Myocyte (in vitro differentiated cells): ENCODE measurements at places on chromosomes 7 and 10.
A peak's percentile ranks its signal among the peaks of the same experiment; 100 is the strongest.

DNA sequence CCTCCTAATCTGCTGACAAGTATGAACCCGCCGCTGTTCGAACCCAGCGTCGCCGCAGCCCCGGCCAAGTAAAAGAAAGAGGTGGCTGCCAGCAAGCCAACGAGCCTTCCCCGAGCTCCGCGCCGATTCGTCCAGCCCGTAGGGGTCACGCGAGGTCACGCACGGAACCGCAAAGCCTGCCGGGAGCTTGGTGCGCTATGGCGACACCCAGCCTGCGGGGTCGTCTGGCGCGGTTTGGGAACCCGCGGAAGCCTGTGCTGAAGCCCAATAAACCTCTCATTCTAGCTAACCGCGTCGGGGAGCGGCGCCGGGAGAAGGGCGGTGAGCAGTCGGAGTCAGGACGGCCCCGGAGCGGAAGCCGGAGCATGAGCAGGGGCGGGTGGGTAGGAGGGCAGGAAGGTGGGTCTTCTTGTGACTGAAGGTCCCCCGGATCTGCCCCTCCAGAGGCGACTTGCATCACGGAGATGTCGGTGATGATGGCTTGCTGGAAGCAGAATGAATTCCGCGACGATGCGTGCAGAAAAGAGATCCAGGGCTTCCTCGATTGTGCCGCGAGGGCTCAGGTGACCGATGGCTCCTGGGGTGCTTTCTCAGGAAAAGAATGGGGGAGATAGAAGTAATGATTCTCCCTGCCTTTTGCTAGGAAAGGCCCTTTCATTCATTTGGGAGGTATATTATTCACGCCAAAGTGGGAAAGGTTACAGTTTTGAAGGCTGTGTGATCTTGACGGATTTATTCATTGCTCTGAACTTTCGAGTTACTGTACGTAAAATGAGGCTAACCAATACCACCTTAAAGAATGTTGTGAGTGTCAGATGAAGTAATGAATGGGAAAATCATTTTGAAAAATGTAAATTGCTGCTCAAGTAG is at the start of gene CHCHD1:
CHCHD1 (plus strand) TSS at position 170 of the 870 bp plus-strand sequence; CDS start at position 198, 28 bp downstream.
- DNase-seq, result peak; percentile 91

DNA sequence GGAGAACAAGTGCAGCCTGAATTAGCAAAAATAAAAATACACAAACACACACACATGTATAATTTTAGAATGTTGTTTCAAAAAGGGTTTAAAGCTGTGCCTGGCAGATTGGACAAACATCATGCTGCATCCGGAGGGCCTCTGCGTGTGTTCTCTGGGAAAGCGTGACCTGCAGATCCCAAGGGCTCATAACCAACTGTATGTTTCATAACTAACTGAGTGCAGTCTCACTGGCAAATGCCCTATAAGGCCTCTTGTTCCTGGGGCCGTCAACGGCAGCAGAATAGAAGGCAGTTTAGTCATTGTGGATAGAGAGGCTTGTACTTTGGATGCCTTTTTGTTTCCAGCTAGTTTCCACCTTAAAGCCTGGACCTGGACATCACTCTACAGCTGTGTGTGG is 243.8 kb upstream of the KIAA1217 start:
- no peak for DNase-seq

GRCh38 chr7:117751775-117752174 is 121.5 kb downstream of the CTTNBP2 start:
- peak; percentile 30 for DNase-seq

DNA sequence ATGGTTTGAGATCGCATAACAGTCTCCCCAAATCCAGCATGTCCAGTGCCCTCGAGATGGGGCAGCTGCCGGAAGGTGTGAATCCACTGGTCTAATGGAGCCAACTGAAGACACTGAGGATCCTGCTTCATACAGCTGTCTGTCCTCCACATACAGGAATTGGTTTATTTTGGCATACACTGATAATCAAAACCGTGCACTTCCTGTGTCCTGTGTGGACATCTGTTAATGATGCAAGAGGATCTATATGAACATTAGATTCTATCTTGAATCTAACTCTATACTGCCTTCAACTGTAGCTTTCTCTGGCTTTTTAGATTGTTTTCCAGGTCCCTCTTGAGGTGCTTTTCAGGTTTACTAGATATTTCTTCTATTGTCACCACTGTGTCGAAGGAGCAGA is 3.0 kb upstream of the JAZF1 start:
- no peak for DNase-seq

DNA sequence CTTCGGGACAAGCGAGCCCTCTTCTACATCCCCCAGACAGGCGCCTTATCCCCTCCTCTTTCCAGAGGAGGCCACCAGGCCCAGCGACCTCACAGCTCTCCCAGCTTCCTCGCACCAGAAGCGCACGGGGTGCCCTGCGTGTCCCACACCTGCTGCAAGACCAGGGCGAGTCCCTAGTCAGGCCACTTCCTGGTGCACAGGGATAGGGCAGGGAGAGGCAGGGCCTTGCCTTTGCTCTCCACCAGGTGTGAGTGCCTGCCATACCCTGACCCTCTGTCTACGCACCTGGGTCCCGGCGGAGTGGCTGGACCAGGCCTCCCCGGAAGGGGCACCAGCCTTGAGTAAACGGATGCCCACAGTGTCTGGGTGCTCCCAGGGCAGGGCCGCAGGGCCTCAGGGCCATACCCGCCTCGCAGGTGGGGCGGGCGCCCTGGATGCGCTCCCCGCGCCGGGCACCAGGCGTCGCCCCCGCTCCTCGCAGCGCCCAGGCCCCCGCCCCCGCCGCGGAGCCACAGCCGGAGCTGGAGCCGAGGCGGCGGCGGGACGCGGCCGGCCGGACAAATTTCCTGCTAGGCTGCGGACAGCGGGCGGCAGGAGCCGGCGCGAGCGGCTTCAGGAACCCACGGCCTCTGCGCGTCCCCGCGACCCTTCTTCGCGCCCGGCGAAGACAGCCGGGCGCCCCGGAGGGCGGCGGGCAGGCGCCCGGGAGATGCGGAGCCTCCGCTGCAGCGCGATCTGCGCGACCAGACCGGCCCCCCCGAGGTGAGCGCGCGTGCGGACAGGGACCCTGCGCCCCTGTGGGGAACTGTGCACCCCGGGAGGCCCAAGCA is at the start of gene PTPRE:
PTPRE (plus strand) TSS at position 556 of the 830 bp plus-strand sequence. CDS start 133,779 bp downstream, outside the sequence.
- DNase-seq, result peak; percentile 79

DNA sequence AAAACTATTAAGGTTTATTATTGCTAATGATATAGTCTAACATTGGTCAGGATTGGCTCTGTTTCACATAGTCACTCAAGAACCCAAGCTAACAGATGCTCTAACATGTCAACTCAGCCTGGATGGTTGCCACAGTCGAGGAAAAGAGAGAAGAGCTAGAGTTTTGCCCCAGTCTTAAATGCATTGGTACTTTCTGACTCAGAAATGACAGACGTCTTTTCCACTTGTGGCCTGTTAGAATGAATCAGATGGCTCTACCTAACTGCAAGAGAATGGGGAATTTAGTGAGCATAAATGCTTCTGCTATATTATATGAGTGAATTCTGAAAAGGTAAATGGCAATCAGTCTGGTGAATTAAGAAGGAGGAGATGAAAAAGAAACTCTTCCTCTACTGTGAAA is 13.9 kb downstream of the HECTD2 start:
- DNase-seq, result peak; percentile 83

DNA sequence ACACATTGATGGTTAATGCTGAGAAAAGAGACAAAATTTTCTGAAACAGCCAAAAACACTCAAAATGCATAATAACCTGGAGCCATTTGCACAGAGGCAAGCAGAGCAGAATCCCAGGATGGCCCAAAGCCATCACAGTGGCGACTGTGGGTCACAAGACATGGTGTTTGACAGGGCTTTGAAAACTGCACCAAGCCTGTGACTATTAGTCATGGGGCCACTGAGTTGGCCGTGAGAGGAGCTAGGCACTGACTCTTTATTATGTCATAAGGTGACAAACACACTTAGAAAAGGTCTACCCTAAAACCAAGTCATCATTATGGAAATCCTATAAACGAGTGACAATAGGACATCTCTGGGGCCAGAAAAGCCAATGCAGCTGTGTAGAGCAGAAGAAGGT is 23.9 kb downstream of the DRGX start:
- no peak for DNase-seq

DNA sequence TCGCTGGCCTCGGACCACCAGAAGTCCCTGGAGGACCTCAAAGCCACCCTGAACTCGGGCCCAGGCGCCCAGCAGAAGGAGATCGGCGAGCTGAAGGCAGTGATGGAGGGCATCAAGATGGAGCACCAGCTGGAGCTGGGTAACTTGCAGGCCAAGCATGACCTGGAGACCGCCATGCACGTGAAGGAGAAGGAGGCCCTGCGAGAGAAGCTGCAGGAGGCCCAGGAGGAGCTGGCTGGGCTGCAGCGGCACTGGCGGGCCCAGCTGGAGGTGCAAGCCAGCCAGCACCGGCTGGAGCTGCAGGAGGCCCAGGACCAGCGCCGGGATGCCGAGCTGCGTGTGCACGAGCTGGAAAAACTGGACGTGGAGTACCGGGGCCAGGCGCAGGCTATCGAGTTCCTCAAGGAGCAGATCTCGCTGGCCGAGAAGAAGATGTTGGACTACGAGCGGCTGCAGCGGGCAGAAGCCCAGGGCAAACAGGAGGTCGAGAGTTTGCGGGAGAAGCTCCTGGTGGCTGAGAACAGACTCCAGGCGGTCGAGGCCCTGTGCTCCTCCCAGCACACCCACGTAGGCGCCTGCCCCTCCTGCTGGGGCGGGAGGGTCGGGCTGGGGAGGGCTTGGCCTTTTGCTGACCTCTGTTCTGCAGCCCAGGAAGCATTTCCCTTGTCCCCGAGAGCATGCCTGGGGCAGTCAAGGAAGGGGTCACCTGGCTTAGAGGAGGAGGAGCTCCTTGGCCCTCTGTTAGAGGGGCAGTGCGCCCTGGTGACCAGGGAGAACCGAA is 77.3 kb upstream of the GTF2IRD1 start:
- no peak for DNase-seq

DNA sequence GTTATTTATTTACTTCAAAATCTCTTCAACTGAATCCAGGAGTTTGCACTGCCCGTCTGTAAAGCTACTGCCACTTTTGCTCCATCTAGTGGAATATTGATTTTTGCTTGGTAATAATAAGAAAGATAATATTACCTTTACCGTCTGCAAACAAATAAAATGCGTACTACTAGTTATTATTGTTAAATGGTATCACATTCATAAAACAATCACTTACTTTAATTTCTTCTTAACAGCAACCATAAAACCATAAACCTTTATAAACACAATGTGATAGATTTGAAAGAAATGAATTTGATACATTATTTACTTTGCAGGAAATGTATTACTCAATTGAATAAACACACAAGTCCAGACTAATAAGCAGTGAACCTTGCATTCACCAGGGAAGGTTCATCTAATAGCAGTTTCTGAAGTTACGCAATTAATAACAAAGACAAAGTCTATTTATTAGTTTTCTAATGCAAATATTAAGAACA is 6.4 kb downstream of the AGMO start:
- peak; percentile 54 for DNase-seq

- no peak for DNase-seq
Observed at GRCh38 chr10:97611473-97611872, 21.8 kb downstream of the MORN4 start.

- no peak for DNase-seq
Observed at GRCh38 chr10:80528185-80528700, 9.5 kb upstream of the SH2D4B start.

DNA sequence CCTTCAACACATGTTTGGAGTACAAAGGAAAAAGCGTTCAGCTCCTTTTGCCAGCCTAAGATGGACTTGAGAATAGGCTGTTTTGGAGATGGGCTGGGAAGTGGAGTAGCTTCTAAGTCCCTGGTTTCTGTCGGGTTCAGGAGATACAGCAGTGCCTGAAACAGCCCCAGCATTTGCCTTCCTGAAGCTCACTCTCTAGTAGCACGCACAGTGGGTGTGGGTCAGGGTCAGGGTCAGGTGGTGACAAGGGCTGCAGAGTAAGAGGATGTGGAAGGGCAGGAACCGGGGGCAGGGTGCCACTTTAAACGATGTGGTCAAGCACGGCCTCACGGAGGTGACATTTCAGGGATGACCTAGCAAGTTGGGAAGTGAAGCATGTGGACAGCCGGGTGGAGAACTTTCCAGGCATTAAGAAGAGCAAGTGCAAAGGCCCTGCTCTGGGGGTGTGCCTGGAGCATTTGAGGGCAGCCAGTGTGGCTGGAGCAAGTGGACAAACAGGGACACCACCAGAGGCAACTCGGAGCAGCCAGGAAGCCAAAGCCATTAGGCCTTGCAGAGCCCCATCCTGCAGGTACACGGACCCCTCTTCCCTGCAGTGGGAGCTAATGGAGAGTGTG is 382.2 kb upstream of the ZMIZ1 start:
- DNase-seq, result no peak

DNA sequence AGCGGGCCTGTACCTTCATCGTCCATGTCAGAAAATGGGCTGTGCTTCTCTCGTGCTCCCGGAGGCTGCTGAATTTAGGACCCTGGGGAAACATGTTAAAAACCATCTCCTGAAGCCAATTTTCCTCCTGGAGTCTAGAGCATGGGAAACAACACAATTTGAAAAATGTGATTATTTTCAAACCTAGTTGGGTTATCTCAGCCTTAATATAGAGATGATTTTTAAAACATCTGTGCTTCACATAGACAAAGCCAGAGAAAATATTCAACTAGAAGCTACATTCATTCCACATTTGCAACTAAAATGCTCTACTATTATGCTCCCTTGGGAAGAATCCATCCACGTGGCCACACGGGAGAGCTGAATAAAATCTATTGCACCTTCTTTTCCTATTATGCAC is 225.9 kb upstream of the TMEM72 start:
- no peak for DNase-seq
